T-helper 22 cell (primary cell): ENCODE measurements at places on chromosomes 11 and 22.

DNA sequence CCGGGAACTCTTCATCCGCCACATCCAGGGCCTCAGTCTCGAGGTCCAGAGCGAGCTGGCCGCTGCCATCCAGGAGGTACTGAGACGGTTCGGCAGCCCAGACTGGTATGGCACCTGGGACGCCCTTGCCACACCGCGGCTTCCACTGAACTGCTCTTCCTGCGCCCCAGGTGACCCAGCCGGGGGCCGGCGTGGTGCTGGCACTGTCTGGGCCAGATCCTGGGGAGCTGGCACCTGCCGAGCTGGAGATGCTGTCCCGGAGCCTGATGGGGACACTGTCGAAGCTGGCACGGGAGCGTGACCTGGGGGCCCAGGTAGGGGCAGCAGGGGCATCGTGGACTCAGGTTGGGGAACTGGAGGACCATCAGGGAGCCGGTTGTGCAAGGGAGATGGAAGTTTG is 1.4 kb downstream of the CCDC88B start:
- DNase-seq, result no peak

DNA sequence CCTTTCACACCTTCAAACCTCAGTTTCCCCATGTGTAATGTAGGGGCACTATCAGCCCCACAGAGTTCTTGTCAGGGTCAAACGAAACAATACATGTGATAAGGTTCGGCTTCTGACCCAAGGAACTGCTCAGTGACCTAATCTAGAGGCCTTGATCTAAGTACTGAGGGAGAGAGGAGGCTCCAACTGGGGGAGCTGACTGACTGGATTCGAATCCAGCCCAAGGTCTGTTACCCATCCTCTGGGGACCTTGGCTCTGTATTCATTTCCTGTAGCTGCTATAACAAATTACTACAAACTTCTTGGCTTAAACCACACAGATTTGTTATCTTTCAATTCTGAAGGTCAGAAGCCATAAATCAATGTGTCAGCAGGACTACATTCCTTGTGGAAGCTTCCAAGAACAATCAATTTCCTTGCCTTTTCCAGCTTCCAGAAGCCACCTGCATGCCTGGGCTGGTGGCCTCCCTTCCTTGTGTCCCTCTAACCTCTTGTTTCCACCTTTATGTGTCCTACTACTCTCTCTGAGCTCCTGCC is 10.7 kb upstream of the ANAPC15 start:
- no peak for DNase-seq

DNA sequence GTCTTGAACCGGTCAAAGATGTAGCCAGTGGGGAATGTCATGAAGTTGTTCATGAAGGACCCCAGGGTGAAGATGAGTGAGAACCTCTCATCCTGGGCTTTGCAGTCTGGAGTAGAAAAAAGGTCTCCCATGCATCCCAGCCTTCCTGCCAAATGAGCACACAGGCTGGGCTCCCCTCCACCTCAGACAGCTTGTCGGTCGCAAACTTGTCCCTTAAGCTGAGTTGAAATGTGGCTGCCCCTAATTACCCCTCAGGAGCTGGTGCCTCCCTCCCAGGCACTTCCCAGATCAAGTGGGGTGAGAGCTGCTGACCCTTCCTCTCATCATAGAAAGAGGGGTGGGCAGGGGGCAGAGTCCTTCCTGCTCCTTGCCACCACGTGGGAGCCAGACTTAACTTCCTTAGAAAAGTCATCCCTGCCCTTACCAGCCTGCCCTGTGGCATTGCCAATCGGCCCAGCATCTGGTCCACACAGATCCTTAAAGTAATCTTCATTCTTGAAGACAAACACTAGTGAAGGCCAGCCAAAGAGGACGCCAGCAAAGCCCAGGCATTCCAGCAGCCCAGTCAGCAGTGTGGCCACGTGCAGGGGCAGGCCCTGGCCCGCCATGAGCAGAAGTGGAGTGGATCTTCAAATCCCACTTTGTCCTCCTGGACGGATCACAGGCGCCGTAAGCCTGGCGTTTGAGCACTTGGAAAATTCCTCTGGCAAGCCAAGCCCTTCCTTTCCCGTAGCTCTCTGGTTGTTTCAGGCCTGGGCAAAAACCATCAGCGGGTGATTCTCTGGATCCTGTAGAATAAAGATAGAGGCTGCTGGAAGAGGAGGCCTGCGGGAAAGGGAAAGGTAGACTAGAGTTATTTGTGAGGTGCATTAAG is 1.1 kb downstream of the SLC43A3 start:
- no peak for DNase-seq

- no peak for DNase-seq
These were observed 130.8 kb downstream of the ARL14EP start for GRCh38 chr11:30453705-30454104.

DNA sequence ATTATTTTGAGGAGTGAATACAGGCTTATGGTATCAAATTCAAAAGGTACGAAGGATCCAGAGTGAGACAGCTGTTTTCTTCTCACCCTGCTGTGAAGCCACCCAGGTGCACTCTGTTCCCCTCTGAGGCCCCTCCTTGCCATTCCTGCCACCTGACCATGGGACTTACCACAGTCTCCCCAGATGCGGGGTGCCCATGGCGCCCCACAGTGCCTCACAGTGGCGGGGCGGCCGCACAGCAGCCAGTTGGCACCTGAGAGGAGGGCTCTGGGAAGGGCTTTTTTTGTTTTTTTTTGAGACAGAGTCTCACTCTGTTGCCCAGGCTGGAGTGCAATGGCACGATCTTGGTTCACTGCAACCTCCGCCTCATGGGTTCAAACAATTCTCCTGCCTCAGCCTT is 151.7 kb downstream of the CEP164 start:
- no peak for DNase-seq
